ENCODE measurements at places on chromosomes 7 and 10. TPM values are rescaled to one million over a fixed set of nuclear protein-coding genes. Genes with fewer than 3 reads are reported as not detected.

OR2A1 gene
- not detected for total RNA-seq

NXPH1 gene
- total RNA-seq: not detected

TAC1 gene
- total RNA-seq: 0.38 TPM

SNX8 gene
- 6.4 TPM for total RNA-seq

GRID2IP gene
- total RNA-seq: not detected

PPP1R17 gene
- not detected for total RNA-seq

PILRA gene
- total RNA-seq: 2.3 TPM

UBE2D1 gene
- 178 TPM for total RNA-seq

CPED1 gene
- 33.2 TPM for total RNA-seq

DHX32 gene
- total RNA-seq: 27.4 TPM

H2BK1 gene
- not detected for total RNA-seq

TMEM229A gene
- total RNA-seq: not detected

TMEM196 gene
- not detected for total RNA-seq

SLC39A12 gene
- not detected for total RNA-seq

CNPY1 gene
- total RNA-seq: 0.25 TPM

GRM3 gene
- not detected for total RNA-seq

THSD7A gene
- total RNA-seq: 0.58 TPM

LIPK gene
- not detected for total RNA-seq

KLLN gene
- total RNA-seq: 0.31 TPM

SPAM1 gene
- total RNA-seq: not detected

HABP2 gene
- 0.60 TPM for total RNA-seq

AKR1D1 gene
- 0.20 TPM for total RNA-seq
